ENCODE measurements at places on chromosomes 6 and 20.

- no peak for DNase-seq
- no peak overlapping the region for H3K4me3 ChIP-seq
- peaks cover 23% of the 10 kb centered on the region for H3K27me3 ChIP-seq
- H3K27ac ChIP-seq, result no peak overlapping the region
Measured at GRCh38 chr6:167690931-167691330, 135.8 kb upstream of the AFDN start.

GRCh38 chr20:16472045-16472872, 101.0 kb downstream of the KIF16B start:
- H3K4me1 ChIP-seq, result peaks cover 2% of the 10 kb centered on the region
- no peaks in the 10 kb centered on the region for H3K27me3 ChIP-seq
- no peak overlapping the region for H3K4me3 ChIP-seq
- H3K27ac ChIP-seq, result no peak overlapping the region

GRCh38 chr6:157600807-157601206, 219.8 kb downstream of the ZDHHC14 start:
- H3K36me3 ChIP-seq, result no peaks in the 10 kb centered on the region
- no peaks in the 10 kb centered on the region for H3K27me3 ChIP-seq
- no peak overlapping the region for H3K27ac ChIP-seq
- DNase-seq, result no peak
- H3K4me3 ChIP-seq, result no peak overlapping the region

DNA sequence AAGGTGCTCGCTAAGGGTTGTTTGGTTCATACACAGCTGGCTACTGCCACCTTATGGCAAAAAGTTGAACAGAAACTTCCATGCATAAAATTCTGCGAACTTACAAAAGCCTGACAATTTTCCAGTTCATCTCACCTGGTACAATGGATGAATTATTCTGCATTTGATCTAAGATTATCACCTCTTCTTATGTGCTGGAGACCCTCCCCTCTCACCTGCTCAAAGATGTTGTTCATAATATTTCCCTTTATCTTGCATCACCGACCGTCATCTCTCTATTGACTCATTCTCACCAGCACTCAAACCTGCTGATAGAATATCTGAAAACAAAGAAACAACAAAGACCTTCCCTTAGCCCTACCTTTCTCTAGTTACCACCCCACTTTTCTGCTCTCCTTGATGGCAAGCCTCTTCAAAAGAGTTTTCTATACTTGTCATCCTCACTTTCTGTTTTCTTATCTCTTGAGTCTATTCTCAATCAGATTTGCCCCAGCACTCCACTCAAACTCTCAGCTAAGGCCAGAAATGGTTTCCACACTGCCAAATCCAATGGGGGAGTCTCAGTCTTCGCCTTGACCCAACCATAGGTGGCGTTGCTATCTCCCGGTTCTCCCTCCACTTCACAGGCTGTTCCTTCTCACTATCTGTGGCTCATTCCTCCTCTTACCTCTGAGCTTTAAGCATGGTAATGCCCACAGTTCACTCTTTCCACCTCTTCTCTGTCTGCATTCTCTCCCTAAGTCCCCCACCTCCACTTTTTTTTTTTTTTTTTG, 25.8 kb downstream of the SNRNP48 start:
- DNase-seq, result no peak
- H3K27ac ChIP-seq, result no peak overlapping the region
- H3K36me3 ChIP-seq, result peaks cover 1% of the 10 kb centered on the region

DNA sequence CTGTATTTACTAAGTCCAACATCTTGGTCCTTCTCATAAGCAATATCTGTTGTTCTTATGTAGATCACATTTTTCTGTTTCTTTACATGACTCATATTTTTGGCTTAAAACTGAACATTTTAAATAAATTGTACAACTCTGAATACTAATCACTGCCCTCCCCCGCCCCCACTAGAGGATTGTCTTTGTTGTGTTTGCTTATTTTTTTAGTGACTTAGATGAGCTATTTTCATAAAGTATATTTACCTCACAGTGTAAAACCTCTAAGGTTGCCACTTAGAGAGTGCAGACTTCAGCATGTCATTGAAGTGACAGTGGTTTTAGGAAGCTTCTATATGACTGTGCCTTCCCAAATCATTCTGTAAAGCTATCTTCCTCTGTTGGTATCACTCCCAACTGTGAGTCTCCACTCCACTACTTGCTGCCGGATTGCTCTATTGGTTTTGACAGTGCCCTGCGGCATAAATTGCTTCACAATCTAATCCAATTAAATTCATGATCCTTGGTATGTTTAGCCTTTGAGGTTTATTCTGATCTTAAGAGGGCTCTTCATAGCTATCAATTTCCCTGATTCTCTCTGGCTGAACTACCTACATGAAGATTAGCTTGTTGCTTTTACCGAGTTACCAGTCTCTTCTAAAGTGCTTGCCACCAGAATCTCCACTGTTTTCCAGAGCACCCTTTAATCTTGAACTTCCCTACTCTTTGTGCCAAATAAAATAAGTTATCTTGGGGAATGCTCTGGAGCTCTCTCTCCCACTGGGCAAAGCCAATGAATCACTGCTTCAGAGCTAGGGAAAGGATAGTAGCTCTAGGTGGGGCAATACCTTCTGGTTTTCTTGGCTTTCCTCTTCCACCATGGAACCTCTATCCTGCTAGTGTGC, 33.0 kb downstream of the SPTLC3 start:
- no peaks in the 10 kb centered on the region for H3K4me1 ChIP-seq
- H3K27ac ChIP-seq, result no peak overlapping the region
- H3K36me3 ChIP-seq, result peaks cover 7% of the 10 kb centered on the region
- H3K27me3 ChIP-seq, result no peaks in the 10 kb centered on the region
- DNase-seq, result no peak

GRCh38 chr6:109187399-109188114, 92.2 kb downstream of the CEP57L1 start:
- DNase-seq, result no peak
- peaks cover 19% of the 10 kb centered on the region for H3K27me3 ChIP-seq
- H3K4me1 ChIP-seq, result no peaks in the 10 kb centered on the region
- no peak overlapping the region for H3K4me3 ChIP-seq
- no peak overlapping the region for H3K27ac ChIP-seq

DNA sequence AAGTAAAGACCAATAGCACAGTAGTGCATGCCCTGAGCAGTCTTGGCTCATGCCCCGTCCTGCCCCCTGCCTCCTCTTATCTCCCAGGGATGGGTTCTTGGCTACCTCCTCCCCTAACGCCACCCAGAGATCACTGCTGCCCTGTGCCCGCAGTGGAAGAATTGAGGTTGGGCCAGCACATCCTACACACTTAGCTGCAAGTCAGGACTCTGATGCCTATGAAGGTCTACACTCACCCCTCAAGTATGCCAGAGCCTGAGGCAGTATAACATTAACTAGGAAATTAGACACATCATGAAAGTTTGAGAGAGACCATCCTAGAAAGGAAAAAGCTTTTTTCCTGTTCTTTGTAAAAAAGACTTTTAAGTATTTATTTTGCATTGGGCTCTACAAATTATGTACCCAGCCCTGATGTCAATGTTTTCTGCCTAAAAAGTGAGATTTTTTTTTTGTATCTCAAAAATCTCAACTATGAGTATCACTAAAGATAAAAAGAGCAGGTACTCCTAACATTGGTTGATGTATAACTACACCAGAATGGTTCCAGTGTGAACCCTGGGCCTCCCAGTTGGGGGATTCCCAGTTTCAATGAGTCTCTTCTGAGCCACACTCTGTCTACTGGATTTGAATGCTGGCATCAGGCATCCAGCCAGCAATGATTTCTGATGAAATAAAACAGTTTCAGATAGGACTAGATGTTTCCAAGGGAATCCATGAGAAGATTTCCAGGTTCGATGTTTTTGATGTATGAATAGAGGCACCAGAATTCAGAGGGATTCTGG, 115.4 kb downstream of the ISM1 start:
- H3K4me1 ChIP-seq, result no peaks in the 10 kb centered on the region
- no peak overlapping the region for H3K4me3 ChIP-seq
- H3K36me3 ChIP-seq, result no peaks in the 10 kb centered on the region
- peaks cover 6% of the 10 kb centered on the region for H3K27me3 ChIP-seq
- H3K27ac ChIP-seq, result no peak overlapping the region

GRCh38 chr6:108574457-108575141, 13.9 kb downstream of the FOXO3 start:
- H3K36me3 ChIP-seq, result no peaks in the 10 kb centered on the region
- no peak overlapping the region for H3K4me3 ChIP-seq
- H3K27ac ChIP-seq, result peak overlapping the region; percentile 30
- H3K4me1 ChIP-seq, result peaks cover 49% of the 10 kb centered on the region
- no peak for DNase-seq

DNA sequence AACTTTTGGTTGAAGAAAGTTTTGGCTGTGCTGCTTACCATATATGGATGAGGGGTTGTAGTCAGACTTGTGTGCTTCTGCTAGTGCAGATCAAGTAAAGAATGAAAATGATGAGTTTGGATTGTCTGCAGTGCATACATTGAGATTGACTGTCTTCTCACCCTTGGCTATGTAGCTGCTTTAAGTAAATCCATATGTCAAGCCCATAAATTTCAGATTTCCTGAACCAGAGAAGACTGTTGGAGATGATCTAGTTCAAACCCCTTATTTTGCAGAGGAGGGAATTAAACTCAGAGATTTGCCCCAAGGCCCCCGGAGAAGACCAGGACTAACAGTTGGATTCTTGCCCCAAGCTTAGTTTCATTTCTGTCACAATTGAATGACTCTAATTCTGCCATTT, 67.2 kb downstream of the PKIB start:
- no peak for DNase-seq
- no peak overlapping the region for H3K27ac ChIP-seq
- no peaks in the 10 kb centered on the region for H3K4me1 ChIP-seq
- no peak overlapping the region for H3K4me3 ChIP-seq
- H3K36me3 ChIP-seq, result no peaks in the 10 kb centered on the region

DNA sequence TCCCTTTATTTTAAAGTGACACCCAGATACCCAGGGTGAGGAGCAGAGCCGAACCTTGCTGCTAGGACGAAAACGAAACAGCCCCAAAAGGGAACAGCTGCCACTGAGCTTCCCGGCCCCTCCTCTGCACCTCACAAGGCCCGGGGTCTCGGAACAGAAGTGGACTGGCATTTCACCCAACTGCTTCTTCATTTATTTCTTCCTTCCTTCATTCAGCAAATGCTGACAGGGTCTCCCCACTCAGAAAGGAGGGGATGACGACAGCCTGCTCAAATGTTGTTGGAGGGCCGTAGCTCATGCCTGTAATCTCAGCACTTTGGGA, 220.3 kb downstream of the PREX1 start:
- H3K4me3 ChIP-seq, result no peak overlapping the region
- H3K36me3 ChIP-seq, result no peaks in the 10 kb centered on the region
- H3K27me3 ChIP-seq, result no peaks in the 10 kb centered on the region
- no peak overlapping the region for H3K27ac ChIP-seq
- H3K4me1 ChIP-seq, result no peaks in the 10 kb centered on the region
- peak; percentile 41 for DNase-seq

DNA sequence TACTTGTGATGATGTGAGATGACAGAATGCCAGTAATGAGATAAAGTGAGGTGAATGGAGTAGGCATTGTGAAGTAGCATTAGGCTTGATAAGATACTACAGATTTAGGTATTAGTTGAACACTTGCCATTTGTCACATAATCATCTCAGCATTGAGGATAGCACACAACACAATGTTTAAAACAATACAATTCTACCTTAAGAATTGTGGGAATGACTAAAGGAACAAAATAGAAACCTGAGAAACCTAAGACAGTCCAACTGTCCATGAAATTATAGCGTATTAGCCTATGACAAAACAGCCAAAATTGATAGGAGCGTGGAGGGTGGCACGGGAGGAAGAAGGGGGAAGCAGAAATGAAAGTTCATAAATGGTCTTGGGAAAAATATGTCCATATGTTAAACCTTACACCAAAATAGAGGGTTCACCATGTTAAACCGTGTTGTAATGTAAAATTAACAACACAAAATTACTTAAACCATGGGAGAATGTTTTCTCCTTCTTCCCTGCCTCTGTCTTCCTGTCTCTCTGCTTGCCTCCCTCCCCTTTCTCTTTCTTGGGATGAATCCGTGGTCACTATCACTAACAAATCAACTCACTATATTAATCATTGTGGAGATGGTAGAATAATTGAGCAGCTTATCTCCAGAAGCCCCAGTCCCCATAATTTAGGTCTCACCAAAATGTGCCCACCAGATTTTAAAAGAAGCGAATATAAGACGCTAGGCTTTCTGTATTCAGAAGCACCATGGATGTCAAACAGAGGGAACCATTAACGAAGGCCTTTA, 33.0 kb upstream of the HFE start:
- no peaks in the 10 kb centered on the region for H3K36me3 ChIP-seq
- H3K27ac ChIP-seq, result peak overlapping the region; percentile 96
- peaks cover 25% of the 10 kb centered on the region for H3K4me1 ChIP-seq
- no peaks in the 10 kb centered on the region for H3K27me3 ChIP-seq

All from natural killer cell treated with Interleukin-12 subunit alpha and Interleukin-12 subunit beta and Interleukin-15 and Interleukin-18, amount 100 ng/mL, for 72 hours (primary cell).